ENCODE measurements at places on chromosomes 4 and X. TPM values are rescaled to one million over a fixed set of nuclear protein-coding genes. Genes with fewer than 3 reads are reported as not detected.

Gene GCNA
- 0.70 TPM for total RNA-seq

- DNase-seq, result no peak
Observed at GRCh38 chr4:105630670-105631655, 77.5 kb downstream of the INTS12 start.

DNA sequence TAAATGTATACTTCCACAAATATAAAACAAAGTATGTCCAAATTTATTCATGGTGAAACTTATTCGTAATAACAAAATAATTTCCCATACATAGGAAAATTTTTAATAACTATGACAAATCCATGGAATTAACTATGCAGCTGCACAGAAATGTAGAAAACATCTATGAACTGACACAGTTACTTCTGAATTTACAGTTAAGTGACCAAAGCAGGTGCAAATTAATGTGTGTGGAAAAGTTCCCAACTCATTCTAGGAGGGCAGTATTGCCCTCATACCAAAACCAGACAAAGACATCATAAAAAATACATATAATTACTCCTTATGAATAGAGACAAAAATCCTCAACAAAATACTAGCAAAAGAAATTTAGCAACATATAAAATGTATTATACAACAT lies 12.5 kb downstream of the LDOC1 start:
- DNase-seq, result no peak

DNA sequence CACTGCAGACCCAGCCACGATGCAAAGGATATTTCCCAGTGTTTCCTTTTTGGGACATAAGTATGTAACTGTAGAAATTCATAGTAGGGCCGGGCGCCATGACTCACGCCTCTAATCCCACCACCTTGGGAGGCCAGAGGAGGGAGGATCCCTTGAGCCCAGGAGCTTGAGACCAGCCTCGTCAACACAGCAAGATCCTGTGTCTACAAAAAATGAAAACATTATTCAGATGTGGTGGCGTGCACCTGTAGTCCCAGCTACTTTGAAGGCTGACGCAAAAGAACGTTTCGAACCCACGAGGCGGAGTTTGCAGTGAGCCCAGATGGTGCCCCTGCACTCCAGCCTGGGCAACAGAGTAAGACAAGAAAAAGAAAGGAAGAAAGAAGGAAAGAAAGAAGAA lies 49.2 kb downstream of the CRLF2 start:
- DNase-seq, result no peak

Gene TSPAN5
- total RNA-seq, result 6.2 TPM

Gene SLITRK4
- total RNA-seq, result not detected
